Activated CD4-positive, alpha-beta T cell treated with anti-CD3 and anti-CD28 coated beads, Interleukin-2, amount 50 U/mL, for 24 hours (primary cell): ENCODE measurements at places on chromosomes 5 and 9.

- DNase-seq: no peak
These were observed 16.5 kb upstream of the NRARP start for GRCh38 chr9:137318602-137319001.

DNA sequence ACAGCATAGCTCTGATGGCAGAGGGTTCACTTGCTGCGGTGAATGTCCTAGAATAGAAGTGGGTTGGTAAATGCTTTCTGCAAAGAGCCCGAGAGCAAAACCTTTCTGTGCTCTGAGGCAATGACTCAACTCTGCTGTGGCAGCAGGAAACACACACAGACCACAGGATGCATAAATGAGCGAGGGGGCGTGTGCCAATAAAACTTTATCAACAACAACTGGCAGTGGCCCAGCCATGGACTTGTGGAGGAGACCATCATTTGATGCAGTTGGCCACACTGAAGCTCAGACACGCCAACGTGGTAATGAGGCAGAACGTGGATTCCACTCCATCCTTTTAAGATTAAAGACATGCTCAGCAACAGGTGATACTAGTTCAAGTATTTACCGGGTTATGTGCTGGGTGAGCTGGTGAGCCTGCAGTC, 6.8 kb downstream of the MRPL36 start:
- peak; percentile 54 for DNase-seq

DNA sequence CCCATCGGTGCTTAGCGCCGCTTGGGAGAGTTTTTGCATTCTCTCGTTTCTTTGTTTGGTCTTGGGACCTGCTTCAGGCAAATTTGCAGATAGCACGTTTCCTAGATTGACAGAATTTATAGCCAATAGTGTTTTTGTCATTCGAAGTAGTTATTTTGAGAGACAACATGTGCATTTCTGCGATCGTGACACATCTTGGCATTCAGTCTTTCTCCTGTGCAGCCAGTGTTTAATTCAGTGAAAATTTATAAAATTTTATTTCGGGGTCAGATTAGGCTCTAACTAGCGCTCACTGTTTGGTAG, 830 bp downstream of the PRRC1 start:
- no peak for DNase-seq

DNA sequence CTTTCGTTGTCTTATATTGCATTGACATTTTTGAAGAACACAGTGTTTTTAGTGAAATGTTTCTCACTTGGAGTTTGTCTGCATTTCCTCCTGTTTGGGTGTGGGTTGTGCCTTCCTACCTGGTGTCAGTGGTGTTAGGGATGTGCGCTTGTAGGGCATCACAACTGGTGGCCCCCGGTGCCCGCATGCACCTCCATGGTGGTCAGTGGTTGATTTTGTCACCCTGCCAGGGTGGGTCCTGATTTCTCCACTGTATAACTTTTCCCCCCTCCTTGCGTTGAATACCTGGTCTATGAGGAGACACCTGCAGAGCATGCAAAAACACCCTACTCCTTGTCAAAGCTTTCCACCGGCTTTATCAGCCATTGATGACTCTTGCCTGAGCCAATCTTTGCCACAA, 132.9 kb downstream of the BARX1 start:
- DNase-seq: no peak

- no peak for DNase-seq
These were observed 86.7 kb downstream of the SLC44A1 start for GRCh38 chr9:105331160-105331559.

DNA sequence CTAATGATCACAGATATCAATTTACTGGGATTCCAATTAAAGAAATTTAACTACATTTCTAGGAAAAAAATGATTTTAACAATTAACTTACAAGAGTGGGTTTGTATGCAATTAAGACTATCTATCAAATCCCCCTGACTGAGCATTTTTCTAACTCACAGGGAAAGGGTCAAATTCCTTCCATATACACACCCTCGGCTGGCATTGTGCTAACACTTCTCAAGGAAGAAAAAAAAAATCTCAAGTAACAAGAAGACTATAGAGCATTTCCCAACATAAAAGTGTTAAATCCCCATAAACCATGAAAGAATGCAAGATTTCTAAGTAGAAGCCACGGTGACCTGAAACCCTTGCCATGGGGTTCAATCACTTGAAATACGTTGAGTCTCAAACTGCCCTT, 368.8 kb downstream of the GLIS3 start:
- DNase-seq: no peak

DNA sequence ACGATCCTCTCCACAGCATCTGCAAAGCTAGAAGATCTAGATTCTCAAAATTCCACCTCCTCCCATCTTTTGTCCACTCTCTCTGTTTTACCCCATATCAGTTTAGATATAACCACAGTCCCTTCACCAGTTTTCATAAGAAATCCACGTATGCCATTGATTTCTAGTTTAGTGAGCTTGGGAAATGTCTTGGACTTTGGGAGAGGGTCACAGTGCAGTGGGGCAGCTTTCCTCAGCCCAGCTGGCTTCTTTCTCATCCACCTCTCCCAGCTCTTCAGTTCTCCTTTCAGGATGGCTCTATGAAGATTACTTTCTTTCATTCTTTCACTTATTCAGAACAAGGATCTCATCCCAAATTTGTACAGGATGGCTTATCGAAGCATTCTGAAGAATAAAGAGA, 203.9 kb upstream of the ADCY2 start:
- DNase-seq: no peak

DNA sequence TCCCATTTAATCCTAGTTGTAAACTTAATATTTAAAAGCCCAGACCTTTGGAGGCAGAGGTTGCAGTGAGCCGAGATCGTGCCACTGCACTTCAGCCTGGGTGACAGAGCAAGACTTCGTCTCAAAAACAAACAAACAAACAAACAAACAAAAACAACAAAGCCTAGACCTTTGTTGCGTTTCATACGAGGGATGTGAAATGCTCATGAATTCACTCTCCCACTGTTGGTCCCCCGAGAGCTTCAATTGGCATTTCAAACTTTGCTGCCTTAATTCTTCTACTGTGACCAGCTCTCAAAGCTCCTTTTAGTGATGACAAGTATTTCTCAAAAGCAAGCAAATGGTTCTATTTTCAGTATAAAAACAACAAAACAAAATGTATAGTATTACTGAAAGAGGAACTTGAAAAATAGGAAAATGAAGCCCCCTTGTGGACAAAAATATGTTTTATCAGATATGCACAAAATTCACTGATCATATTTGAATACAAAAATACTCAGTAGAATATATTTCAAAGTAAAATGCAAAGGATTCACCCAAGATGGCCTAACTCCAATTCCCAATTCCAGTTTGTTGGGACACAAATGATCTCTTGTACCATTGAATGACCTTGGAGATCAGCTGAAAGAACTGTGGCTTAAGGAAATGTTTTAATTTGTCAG, 140.4 kb downstream of the ESM1 start:
- no peak for DNase-seq

DNA sequence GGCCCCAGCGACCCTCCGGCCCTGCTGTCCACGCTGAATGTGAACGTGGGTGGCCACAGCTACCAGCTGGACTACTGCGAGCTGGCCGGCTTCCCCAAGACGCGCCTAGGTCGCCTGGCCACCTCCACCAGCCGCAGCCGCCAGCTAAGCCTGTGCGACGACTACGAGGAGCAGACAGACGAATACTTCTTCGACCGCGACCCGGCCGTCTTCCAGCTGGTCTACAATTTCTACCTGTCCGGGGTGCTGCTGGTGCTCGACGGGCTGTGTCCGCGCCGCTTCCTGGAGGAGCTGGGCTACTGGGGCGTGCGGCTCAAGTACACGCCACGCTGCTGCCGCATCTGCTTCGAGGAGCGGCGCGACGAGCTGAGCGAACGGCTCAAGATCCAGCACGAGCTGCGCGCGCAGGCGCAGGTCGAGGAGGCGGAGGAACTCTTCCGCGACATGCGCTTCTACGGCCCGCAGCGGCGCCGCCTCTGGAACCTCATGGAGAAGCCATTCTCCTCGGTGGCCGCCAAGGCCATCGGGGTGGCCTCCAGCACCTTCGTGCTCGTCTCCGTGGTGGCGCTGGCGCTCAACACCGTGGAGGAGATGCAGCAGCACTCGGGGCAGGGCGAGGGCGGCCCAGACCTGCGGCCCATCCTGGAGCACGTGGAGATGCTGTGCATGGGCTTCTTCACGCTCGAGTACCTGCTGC, 839 bp downstream of the KCNV2 start:
- no peak for DNase-seq

DNA sequence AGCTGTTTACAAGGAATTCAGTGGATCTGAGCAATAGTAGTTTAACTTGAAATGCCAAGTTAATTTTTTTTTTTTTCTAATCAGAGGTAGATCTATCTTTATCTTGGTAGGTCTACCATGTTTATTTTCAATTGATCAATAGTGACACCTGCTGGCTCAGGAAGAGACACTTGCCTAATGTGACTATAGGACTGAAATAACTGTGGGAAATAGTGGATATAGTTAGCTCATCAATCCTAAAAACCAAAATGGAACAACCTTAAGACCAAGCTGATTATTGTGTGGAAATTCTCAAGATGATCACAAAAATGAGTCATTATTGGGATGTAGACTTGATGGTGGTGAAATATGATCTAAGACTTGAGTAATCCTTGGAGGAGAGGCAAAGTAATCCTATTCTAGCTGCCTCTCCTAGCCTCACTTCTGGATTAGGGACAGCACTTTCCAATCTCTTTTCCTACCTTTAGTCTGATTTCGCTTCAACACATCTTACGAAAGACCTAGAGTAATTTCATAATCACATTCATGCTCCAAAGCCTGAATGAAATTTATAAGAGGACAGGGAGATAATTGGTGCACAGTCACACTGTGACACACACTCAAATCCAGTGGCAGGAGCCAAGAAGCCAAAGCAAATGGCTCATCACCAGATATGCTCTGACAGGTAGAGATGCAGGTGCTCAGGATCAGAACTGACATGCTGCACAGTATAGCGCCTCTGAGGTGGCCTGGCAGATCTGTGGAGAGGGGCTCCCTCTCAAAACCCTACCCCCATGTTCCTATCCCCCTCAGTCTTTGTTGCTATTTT, 156.3 kb downstream of the HMHB1 start:
- no peak for DNase-seq

DNA sequence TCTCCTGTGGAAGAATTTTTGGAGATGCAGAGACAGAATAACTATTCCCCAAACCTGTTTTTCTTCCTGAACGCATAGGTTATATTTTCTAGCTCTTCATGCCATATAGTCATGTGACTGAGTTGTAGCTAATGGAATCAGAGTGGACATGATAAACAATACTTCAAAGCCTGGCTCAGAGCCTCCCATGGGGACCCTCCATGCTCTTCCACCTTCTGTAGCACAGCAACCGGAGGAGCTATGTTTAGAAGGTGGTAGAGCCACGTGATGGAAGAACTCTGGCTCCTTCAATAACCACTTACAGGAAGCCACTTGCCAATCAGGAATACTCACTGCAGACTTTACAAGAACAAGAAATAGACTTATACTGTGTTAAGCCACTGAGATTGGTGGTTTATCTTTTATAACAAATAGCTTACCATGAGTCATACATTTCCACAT, 39.2 kb downstream of the NADK2 start:
- no peak for DNase-seq

- no peak for DNase-seq
These were observed 54.4 kb downstream of the KCNV2 start for GRCh38 chr9:2771661-2772060.
